ENCODE measurements at places on chromosomes 6 and 20.

DNA sequence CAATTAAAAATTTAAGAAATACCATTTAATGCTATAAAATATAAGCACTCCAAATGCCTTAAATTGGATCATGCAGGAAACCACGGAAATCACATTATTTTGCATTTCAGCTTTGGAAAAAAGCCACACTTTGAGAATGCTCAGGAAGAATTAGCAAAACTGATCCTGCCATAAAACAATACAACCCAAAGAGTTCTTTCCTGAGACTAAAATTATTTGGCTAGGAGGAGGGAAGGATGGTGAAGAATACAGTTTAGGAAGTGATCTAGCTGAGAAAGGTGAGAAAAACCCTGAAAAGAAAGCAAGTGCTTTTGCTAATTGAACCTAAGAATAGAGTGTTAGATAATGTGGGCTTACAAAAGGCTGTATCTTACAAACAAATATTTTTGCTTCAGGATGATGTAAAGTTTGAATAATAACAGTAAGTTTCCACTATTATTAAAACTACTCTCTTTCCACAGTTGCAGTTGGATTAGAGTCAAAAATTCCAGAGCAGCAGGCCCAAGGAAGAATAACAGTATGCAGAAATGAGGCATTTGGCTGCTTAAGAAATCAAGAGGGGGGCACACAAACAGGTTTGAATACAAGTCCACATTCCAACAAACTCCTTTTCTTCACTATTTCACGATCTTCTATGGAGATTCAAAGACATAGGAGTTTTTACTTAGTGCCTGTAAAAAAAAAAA, 565.4 kb downstream of the RFPL4B start:
- no peak for DNase-seq

DNA sequence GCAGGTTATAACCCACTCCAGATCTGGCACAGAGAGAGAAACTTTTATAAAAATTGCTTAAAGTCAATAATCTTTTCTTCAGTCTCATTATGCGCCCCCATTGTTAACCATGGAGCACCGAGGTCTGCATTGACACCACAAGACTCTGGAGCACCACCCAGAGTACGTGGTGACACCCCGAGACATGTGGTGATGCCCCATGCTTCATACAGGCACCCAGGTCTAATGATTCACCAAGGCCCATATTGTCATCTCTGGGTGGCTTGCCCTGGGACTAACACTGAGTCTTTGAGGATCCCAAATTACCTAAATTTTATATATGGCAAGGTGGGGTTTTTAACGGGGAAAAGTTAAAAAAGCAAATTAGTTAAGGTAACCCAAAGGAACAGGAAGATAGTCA, 31.1 kb downstream of the CD109 start:
- no peak for DNase-seq

DNA sequence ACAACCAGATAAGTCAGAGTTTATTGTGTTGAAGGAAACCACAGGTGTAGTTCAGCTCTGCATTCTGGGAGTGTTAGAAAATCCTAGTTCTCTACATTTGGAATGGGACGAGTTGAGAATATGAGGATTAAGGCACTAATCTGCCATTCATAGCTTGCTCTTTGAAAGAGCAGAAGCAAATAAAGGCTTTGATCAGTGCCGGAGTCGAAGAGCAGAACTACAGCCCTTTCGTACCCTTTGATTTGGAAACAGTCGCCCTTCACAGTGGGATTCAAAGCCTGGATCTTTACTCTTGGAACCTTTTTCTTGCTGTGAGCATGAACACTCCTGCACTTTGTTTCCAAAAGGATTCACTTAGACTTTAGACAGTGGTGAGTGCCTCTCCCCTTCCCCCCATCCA, 523.9 kb upstream of the POU3F2 start:
- DNase-seq = no peak

- no peak for DNase-seq
Measured at GRCh38 chr20:14643146-14643545, 305.7 kb upstream of the FLRT3 start.

- DNase-seq = no peak
Measured at GRCh38 chr6:50720623-50721022, 7.3 kb downstream of the TFAP2D start.

DNA sequence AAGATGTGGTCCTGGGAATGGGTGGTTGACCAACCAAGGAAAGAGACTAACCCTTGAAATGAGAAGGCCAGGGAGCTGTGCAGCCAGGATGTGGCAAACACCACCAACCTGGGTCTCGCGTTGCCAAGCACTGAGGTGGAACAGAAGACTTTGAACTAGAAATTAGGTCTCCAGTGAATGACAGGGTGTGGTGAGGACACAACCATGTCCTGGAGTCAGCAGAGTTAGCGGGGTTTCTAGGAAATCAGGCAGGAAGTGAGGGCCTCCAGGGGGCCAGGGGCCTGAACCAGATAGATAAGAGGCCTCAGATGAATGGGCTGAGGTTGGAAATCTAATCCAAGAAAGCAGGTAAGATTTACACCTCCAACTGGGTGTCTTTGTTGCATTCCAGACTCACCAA, 353.3 kb upstream of the ARID1B start:
- no peak for DNase-seq
